ENCODE measurements at places on chromosomes 2 and 18.

DNA sequence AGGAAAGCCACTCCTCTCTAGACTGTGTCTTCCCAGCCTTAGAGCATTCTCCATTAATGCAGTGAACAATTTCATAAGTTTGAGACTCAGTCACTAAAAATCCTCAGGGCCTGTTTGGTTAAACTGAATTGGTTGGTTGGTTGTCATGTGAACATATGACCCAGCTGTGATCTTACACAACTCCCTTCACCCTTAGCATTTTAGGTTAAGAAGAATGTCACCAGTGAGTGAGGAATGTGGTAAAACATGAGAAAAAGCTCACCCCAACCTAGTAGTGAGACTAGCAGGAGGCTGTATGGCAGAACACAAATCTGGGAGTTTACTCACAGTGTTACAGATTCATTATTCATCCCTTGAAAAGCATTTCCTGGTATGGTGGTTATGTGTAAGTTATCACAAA, 32.4 kb downstream of the LHCGR start:
- DNase-seq: no peak

DNA sequence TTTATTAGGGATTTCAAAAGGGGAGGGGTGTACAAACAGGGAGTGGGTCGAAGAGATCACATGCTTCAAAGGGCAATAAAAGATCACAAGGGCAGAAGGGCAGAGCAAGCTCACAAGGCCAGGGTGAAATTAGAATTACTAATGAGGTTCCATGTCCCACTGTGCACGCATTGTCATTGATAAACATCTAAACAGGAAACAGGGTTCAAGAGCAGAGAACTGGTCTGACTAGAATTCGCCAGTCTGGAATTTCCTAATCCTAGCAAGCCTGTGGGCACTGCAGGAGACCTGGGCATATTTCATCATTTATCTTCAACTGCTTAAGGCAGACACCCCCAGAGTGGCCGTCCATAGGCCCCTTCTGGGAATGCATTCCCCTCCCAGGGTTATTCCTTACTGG, 408.2 kb downstream of the ZNF804A start:
- no peak for DNase-seq

- no peak for DNase-seq
Observed at GRCh38 chr18:49863769-49864621, 50.7 kb upstream of the ACAA2 start.

- DNase-seq: no peak
Observed at GRCh38 chr2:57180042-57180567, 866.5 kb upstream of the VRK2 start.

- DNase-seq: no peak
Observed at GRCh38 chr2:42404676-42405075, 43.7 kb upstream of the COX7A2L start.

GRCh38 chr2:20175267-20175666, 49.7 kb downstream of the SDC1 start:
- no peak for DNase-seq

All from GOT3 (cell line).